ENCODE measurements at places on chromosomes 16 and 17.

- DNase-seq, result no peak
Observed at GRCh38 chr16:21650521-21650920, 1.9 kb downstream of the IGSF6 start.

- no peak for DNase-seq
Observed at GRCh38 chr16:20910781-20911321, 10.3 kb downstream of the LYRM1 start.

GRCh38 chr17:69884846-69885245 lies 190.2 kb upstream of the KCNJ16 start:
- DNase-seq, result no peak

DNA sequence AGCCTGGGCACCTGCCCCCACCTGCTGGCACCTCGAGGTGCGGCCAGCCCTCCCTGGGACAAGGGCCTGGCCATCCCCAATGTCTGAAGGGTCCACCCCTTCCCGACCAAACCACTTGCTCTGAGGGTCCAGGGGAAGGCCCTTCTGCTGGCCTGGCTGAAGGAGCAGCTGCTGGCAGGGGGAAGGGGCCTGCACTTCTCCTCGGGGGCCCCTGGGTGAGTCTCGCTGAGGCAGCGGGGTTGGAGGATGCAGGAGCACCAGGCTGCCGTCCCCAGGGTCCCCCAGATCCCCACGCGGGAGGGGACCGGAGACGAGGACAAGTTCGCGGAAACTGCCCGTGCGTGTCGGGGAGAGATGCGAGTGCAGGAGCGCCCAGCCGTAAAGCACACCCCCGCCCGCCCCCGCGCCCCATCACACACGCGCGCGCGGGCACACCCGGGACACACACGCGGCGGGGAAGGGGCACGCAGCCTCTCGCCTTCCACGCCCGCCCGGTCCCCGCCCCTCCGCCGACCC lies 725 bp upstream of the CACNA1H start:
- DNase-seq, result peak; percentile 57

- DNase-seq, result no peak
Observed at GRCh38 chr17:45201457-45201856, 20.2 kb upstream of the FMNL1 start.

- no peak for DNase-seq
Observed at GRCh38 chr16:16973707-16974591, 496.8 kb downstream of the XYLT1 start.

GRCh38 chr16:50910736-50911100 lies 168.8 kb downstream of the CYLD start:
- DNase-seq, result no peak

DNA sequence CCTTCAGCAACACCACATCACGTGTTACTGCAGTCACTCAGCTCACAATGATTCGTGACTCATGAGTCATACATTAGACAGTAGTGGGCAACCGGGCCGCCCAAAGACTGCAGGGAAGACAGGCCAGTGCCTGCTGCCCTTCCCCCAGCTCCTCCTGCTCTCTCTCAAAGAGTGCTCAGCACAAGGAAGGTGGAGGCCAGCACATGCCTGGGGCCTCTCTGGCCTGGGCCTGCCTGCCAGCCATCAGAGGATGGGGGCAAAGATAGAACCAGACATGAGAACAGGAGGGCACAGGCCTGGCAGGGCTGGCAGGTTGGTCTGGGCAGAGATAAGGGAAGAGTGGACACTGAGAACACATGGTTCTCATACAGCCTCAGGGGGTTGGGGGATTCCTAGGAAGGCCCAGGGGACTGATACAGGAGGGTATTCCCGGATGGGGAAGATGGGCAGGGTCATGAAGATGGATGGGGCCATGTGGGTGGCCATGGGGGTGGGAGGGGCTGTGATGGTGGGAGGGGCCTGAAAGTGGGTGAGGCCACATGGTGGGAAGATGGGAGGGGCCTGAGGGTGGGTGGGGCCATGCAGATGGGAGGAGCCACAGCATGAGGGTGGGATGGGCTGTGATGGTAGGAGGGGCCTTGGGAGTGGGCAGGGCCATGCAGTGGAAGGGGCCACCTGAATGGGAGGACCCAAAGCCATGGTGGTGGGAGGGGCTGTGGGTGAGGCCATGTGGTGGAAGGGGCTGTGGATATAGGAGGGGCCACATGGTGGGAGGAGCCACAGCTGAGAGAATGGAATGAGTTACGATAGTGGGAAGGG lies 29.0 kb downstream of the KATNB1 start:
- DNase-seq, result no peak

GRCh38 chr17:10073941-10074340 lies 124.5 kb downstream of the GAS7 start:
- no peak for DNase-seq

GRCh38 chr17:82823004-82823403 lies 16.8 kb downstream of the ZNF750 start:
- no peak for DNase-seq

GRCh38 chr16:80993834-80994233 lies 12.9 kb downstream of the CMC2 start:
- no peak for DNase-seq

GRCh38 chr17:33049781-33050414 lies 58.3 kb downstream of the SPACA3 start:
- peak; percentile 29 for DNase-seq

GRCh38 chr16:15650698-15651171 lies 690 bp downstream of the NDE1 start:
- peak; percentile 56 for DNase-seq

DNA sequence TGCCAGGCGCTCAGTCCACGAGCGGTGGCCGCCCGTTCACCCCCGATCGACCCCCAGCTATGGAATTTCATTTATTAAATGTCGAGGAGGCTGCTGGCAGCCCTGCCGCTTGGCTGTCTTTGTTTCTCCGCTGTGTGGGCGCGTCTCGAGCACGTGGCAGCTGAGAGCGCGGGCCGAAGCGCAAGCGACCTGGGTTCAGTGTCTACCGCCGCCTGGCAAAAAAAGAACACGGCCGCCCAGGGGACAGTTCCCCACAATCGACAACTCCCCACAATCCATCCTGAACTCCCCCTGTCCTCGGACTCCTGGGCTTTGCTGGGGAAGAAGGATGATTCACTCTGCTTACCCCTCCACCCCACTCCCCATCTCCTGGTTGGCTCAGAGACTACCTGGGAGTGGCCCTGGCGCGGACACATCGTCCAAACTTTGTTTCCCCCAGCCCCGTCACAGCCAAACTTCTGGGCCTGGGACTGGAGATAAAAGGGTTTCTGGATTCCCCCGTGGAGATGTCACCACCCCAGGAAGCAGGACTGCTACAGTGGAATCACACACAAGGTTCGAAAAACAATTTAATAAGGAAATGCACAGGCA lies 1.7 kb upstream of the ANKRD13B start:
- peak; percentile 39 for DNase-seq

Data from activated naive CD4-positive, alpha-beta T cell treated with Interleukin-2 at 50 U/mL for 16 hours (primary cell).